Naive thymus-derived CD8-positive, alpha-beta T cell (primary cell): ENCODE measurements at places on chromosomes 1 and 21. TPM values are rescaled to one million over a fixed set of nuclear protein-coding genes. Genes with fewer than 3 reads are reported as not detected.

The HCRTR1 gene
- not detected for total RNA-seq

The S100A1 gene
- total RNA-seq, result not detected

The CDC20 gene
- total RNA-seq, result 0.39 TPM

The RNF11 gene
- total RNA-seq, result 32.2 TPM

The SPATA46 gene
- not detected for total RNA-seq

The GPR89A gene
- total RNA-seq, result 39.5 TPM

The DIRAS3 gene
- not detected for total RNA-seq

The FCMR gene
- 747 TPM for total RNA-seq

GRCh38 chr1:9183441-9183840 is 51.1 kb upstream of the H6PD start:
- H3K27me3 ChIP-seq, result peaks cover 14% of the 10 kb centered on the region
- no peak for DNase-seq
- no peak overlapping the region for H3K27ac ChIP-seq
- H3K4me3 ChIP-seq, result no peak overlapping the region
- no peaks in the 10 kb centered on the region for H3K36me3 ChIP-seq

DNA sequence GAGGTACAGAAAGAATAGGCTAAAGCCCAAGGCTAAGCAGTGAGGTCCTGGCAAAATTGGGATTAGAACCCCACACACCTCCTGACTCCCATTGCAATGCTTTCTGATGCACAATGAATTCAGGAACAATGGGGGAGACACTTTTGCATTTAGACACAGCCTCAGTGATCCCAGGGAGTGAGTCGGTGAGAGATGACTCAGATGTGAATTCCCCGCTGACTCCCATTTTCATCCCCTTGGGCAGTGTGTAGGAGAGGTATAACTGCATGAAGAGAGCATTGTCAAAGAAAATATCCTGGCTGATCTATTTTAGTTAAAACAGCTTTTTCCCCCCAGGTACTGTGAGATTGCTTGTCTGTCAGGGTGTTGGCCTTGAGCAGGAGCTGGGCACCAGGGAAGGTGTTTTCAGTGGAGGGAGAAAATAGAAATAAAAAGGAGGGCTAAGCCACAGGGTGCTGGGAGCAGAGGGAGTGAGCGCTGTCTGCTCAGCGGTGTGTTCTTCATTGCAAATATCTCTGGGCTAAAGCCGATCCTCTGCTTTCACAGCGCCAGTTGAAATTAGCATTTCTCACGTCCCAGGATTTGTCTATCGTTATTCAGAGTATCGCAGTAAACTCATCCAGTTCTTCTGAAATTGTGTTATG is 247.7 kb upstream of the PTBP2 start:
- peaks cover 4% of the 10 kb centered on the region for H3K27me3 ChIP-seq
- H3K4me3 ChIP-seq, result no peak overlapping the region
- H3K27ac ChIP-seq, result no peak overlapping the region

- no peaks in the 10 kb centered on the region for H3K4me1 ChIP-seq
- H3K27ac ChIP-seq, result no peak overlapping the region
- no peaks in the 10 kb centered on the region for H3K27me3 ChIP-seq
- no peaks in the 10 kb centered on the region for H3K36me3 ChIP-seq
- DNase-seq, result no peak
Measured at GRCh38 chr1:216616425-216616824, 106.8 kb downstream of the ESRRG start.

DNA sequence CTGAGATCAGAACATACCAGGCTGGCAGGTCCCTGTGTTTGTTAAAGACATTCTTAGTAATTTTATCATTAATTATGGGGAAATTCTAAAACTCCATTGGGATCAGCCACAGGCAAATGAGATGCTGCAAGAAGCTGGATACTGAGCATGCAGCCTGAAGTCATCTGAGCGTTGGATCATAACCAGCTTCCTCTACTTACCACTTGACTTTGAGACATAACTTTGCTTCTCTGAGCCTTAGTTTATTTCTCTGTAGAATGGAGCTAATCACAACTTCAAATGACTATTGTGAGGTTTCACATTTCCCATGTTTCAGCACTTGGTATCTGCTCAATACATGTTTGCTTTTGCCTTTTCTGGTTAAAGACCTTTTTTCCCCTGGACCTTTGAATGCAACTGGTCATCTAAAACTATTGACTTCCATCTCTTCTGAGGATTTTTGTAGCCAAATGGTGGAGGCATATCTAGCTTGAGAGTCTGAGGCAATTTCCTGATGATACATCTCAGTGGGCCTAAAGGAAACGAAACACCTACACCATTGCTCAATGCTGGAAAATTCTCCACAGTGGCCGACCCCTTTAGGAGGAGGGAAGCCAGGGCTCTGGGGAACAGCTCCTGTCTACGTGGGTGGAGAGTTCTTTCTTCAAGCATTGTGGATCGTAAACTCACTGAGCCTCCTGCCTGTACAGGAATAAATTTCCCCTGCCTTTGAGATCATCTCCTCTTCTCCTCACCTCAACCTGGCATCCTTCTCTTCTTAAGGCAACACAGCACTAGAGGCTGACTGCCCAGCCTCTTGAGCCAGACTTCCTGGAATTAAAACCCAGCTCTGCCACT is 109.1 kb upstream of the HOOK1 start:
- H3K4me3 ChIP-seq, result no peak overlapping the region
- no peak for DNase-seq
- H3K27ac ChIP-seq, result no peak overlapping the region
- peaks cover 11% of the 10 kb centered on the region for H3K36me3 ChIP-seq
- H3K27me3 ChIP-seq, result no peaks in the 10 kb centered on the region

DNA sequence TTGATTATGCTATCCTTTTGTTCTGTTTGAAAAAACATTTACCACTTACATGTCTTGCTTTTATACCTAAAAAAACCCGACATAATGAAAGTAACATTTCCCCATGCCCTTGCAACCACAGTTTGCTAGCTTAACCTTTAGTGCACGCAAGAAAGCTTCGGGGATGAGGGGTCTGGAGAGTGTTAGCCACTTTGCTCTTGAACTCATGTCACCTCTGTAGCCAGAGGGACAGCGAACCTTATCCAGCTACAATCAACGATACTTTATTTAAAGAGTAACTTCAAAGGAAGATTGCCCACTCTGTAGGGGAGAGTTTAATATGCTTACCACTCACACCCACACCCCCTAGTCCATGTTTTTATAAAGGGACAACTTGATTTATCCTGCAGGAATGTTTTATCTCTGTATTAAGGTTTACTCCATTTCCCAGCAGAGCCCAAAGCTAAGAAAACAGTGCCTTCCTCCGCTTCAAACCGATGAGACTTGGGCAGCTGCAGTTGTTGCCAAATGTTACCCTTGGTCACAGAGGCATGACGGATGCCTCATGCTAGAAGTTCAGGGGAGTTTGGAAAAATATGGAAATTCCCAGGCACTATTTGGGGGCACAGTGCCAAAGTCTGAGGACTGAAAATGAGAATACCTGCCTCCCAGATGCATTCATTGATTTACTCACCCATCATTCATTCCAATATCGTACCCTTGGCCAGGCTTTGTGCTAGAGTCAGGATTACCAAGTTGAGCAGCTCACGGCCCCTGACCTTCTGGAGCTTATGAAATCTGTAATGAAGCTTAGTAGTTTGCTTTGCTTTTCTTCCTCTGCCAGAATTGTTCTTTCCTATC is 61.4 kb upstream of the VCAM1 start:
- H3K4me1 ChIP-seq, result no peaks in the 10 kb centered on the region
- DNase-seq, result no peak
- no peaks in the 10 kb centered on the region for H3K27me3 ChIP-seq
- no peaks in the 10 kb centered on the region for H3K36me3 ChIP-seq
- H3K27ac ChIP-seq, result no peak overlapping the region

GRCh38 chr1:173175514-173176145 is 31.5 kb downstream of the TNFSF4 start:
- no peak for DNase-seq
- H3K36me3 ChIP-seq, result peaks cover 53% of the 10 kb centered on the region
- H3K27me3 ChIP-seq, result peaks cover 2% of the 10 kb centered on the region
- no peak overlapping the region for H3K4me3 ChIP-seq

- peak overlapping the region; percentile 86 for H3K27ac ChIP-seq
- H3K36me3 ChIP-seq, result no peaks in the 10 kb centered on the region
- peaks cover 57% of the 10 kb centered on the region for H3K4me1 ChIP-seq
- peak overlapping the region; percentile 89 for H3K4me3 ChIP-seq
Measured at GRCh38 chr1:89822109-89822962, 1.5 kb downstream of the LRRC8D start.

GRCh38 chr1:216044538-216044937 is 378.7 kb downstream of the USH2A start:
- no peaks in the 10 kb centered on the region for H3K27me3 ChIP-seq
- no peak for DNase-seq
- H3K4me3 ChIP-seq, result no peak overlapping the region
- H3K4me1 ChIP-seq, result no peaks in the 10 kb centered on the region
- no peak overlapping the region for H3K27ac ChIP-seq

GRCh38 chr1:155173478-155174323 is at the start of gene TRIM46:
TSS of gene TRIM46 (plus strand) at chr1:155173849. CDS start at chr1:155173967, 118 bp downstream.
- H3K36me3 ChIP-seq, result peaks cover 5% of the 10 kb centered on the region
- H3K4me1 ChIP-seq, result peaks cover 49% of the 10 kb centered on the region
- peak; percentile 55 for DNase-seq
- no peaks in the 10 kb centered on the region for H3K27me3 ChIP-seq

- no peak for DNase-seq
- H3K36me3 ChIP-seq, result no peaks in the 10 kb centered on the region
- H3K4me1 ChIP-seq, result no peaks in the 10 kb centered on the region
- H3K27me3 ChIP-seq, result no peaks in the 10 kb centered on the region
Measured at GRCh38 chr1:186754542-186755145, 74.1 kb upstream of the PLA2G4A start.

DNA sequence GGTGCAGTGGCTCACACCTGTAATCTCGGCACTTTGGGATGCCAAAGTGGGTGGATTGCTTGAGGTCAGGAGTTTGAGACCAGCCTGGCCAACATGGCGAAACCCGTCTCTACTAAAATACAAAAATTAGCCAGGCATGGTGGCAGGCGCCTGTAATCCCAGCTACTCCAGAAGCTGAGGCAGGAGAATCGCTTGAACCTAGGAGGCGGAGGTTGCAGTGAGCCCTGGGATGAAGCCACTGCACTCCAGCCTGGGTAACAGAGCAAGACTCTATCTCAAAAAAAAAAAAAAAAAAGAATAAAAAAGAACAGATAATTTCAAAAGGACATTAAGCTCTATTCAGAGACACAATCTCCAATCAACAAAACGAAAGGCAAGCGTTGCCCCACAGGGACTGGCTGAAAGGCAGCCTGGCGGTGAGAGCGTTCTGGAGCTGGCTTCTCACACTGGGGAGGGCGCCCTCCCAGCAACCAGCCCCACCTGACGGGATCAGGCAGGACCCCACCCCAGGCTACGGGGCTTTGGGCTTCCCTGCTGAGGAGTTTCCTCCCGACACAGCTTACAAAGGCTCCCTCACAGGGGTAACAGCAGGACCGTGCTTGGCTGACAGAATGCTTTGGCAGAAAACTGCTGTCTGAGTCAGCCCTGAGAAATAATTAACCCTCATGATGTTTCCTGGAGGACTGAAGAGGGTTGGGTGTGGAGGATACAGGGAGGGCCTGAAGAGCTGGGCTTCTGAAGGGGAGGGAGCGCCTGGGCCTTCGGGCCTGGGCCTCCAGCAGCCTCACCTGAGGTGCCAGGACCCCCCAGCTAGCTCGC is 31.1 kb upstream of the SRP9 start:
- H3K36me3 ChIP-seq, result no peaks in the 10 kb centered on the region
- peaks cover 4% of the 10 kb centered on the region for H3K27me3 ChIP-seq
- no peak overlapping the region for H3K4me3 ChIP-seq
- H3K27ac ChIP-seq, result no peak overlapping the region
- DNase-seq, result no peak
- no peaks in the 10 kb centered on the region for H3K4me1 ChIP-seq

DNA sequence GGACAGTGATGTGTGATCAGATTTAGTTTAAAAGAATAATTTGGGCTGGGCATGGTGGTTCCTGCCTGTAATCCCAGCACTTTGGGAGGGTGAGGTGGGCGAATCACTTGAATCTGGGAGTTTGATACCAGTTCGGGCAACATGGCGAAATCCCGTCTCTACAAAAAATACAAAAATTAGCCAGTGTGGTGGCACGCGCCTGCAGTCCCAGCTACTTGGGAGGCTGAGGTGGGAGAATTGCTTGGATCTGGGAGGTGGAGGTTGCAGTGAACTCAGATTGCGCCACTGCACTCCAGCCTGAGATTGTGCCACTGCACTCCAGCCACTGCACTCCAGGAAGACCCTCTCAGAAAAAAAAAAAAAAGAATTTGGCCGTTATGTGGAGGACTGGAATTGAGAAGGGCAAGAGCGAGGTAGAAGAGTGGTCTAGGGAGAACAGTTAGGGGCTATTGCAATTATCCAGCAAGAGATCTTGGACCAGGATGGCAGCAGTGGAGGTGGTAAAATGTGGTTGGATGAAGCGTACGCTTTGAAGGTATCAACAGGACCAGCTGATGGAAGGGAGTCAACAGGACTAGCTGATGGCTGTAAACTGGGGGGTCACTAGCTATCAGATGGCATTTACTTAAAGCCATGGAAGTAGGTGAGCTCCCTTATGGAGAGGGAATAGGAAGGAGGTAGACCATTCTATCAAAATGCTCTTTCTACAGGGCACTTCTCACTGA is 9.6 kb downstream of the BTBD19 start:
- no peak for DNase-seq
- no peaks in the 10 kb centered on the region for H3K27me3 ChIP-seq
- H3K36me3 ChIP-seq, result no peaks in the 10 kb centered on the region
- peak overlapping the region; percentile 100 for H3K27ac ChIP-seq
- peaks cover 65% of the 10 kb centered on the region for H3K4me1 ChIP-seq

DNA sequence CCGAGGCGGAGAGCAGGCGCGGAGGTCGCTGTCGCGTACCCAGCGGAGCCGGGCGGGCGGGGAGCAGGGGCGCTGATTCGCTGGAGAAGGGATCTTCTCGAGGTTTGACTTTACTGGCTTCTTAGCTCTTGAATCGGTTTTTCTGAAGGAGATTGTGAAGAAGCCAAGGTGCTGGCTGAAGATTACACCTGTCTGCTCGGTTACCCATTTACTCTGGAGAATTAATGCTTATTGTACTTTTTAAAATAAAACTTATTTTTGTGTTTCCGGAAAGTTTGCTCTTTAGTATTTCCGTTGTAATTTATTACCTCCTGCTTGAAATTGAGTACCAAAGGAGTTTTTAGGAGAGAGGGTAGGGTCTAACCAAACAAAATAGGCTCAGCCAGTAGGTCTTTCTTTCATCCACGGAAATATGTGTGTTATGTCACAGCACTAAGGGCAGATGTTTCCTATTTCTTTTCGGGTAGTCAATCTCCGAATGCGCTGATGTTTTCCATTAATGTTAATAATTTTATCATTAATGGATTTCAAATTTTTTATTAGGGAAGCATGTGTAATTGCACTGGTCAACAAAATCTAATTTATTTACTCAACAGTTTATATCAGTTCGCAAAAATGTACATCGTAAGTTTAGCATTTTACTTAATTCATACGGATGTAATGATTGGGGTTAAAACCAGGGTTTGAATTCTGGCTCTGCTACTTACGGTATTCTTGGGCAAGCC is 510 bp upstream of the GNG5 start:
- no peaks in the 10 kb centered on the region for H3K27me3 ChIP-seq
- peak overlapping the region; percentile 96 for H3K27ac ChIP-seq
- peaks cover 34% of the 10 kb centered on the region for H3K4me1 ChIP-seq
- no peaks in the 10 kb centered on the region for H3K36me3 ChIP-seq

- H3K36me3 ChIP-seq, result no peaks in the 10 kb centered on the region
- H3K4me3 ChIP-seq, result no peak overlapping the region
- H3K27ac ChIP-seq, result peak overlapping the region; percentile 92
- peaks cover 32% of the 10 kb centered on the region for H3K4me1 ChIP-seq
- H3K27me3 ChIP-seq, result no peaks in the 10 kb centered on the region
Measured at GRCh38 chr1:160538985-160539651, 16.1 kb upstream of the SLAMF6 start.
